NCI-H1436 (cell line): ENCODE measurements at places on chromosomes 1 and 21.

- no peak for DNase-seq
Observed at GRCh38 chr1:108007531-108007930, 42.6 kb upstream of the VAV3 start.

DNA sequence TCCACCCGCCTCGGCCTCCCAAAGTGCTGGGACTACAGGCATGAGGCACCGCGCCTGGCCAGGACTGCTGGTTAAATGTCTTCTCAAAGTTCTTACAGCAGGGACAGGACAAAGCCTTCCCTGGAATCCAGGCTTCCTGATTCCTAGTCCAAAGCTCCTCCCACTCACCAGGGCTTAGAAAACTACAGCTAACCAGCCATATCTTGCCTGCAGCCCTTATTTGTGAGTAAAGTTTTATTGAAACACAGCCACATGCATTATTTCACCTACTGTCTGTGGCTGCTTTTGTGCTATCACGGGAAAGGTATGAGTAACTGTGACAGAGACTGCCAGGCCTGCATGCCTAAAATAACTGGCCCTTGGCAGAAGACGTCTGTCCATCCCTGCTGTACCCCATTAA is 24.4 kb downstream of the TMCO4 start:
- DNase-seq = no peak

DNA sequence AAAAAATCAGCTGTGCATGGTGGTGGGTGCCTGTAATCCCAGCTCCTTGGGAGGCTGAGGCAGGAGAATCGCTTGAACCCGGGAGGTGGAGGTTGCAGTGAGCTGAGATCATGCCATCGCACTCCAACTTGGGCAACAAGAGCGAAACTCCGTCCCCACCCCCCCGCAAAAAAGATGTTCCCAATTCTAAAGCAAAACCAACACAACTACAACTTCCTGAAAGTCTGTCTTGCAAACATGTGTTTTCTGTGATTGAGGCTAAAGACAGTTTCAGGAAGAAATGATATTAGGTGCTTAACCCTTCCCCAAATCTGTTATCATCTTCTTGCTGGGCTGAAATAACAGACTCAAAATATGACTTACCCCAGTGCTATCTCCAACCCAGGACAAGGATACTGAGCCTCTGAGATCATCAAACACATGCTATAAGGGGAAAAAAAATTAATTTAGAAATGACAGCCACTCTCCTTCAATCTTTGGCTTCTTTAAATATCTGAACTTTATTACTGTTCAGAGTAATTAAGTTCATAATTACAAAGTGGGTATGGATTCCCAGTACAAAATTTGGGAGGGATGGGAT is 28.5 kb downstream of the SORT1 start:
- no peak for DNase-seq

GRCh38 chr1:163450986-163451385 is 129.2 kb downstream of the NUF2 start:
- DNase-seq = no peak

DNA sequence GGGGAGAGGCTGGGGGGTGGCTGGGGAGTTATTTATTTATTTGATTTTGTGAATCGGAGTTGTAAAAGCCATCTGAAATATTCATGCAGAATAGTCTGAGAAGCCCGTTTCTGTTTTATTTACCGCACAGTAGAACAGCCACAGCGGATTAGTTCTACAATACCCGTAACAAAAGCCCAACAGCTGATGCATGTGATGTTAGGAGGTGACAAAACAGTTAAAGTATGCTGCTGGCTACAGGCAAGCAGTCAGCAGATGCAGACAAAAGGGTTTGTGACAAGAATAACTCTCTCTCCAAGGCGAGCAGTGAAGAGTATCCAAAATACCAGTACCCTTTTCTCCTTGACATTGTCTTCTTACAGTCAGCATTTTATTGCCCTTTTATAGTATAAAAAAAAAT is 42.0 kb downstream of the PROX1 start:
- DNase-seq = no peak

DNA sequence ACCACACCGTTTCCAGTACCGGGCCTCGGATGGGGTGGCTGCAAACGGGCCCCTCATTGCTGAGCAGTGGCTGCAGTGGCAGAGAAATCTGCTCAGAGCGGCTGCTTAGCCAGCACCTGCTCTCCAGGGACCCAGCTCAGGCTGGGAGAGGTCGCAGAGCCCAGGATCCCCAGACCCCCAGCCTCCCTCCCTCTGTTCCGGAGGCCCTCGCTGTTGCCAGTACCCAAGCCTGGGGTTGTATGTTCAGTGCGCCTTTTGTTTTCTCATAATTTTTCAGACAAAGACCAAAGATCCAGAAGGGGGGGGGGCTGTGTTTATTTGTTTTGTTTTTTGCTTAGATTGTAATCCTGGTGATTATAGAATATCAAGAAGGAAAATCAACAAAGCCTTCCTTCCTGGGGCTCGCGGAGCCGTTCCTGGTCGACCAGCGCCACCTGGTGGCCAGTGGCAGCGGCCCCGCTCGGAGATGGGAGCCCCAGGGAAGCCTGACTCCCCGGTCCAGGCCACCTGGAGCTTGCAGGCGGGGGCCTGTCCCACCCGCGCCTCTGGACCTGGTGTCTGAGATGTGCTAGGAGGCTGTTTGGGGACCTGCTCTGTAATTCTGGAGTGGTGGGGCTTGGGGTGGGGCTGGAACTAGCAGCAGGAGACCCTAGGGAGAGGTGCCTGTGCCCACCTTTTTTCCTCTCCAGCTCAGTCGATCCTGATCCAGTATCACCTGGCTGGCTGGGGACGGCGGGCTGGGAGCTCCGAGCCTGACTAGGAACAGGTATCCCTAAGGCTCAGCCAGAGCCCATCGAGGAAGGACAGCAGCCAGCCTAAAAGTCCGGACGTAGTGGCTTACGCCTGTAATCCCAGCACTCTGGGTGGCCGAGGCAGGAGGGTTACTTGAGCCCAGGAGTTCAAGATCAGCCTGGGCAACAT is 123.9 kb upstream of the VAMP3 start:
- DNase-seq = peak; percentile 53
